ENCODE measurements at places on chromosomes 4 and X. TPM values are rescaled to one million over a fixed set of nuclear protein-coding genes. Genes with fewer than 3 reads are reported as not detected.

The STOX2 gene
- total RNA-seq: 23.8 TPM

The MAGEA10 gene
- not detected for total RNA-seq

The F8A3 gene
- total RNA-seq: 4.6 TPM

The REELD1 gene
- not detected for total RNA-seq

The RAB9B gene
- total RNA-seq: 2.4 TPM

The GNRHR gene
- not detected for total RNA-seq

The TEX13C gene
- not detected for total RNA-seq

The CSAG2 gene
- not detected for total RNA-seq

The CCNB3 gene
- total RNA-seq: 0.75 TPM

The TSC22D3 gene
- 41.4 TPM for total RNA-seq

The SLC39A8 gene
- total RNA-seq: 1.6 TPM

The KIT gene
- 20.9 TPM for total RNA-seq

The FAM184B gene
- 0.17 TPM for total RNA-seq

All from progenitor cell of endocrine pancreas (in vitro differentiated cells).